ENCODE measurements at places on chromosomes 2 and 18.

DNA sequence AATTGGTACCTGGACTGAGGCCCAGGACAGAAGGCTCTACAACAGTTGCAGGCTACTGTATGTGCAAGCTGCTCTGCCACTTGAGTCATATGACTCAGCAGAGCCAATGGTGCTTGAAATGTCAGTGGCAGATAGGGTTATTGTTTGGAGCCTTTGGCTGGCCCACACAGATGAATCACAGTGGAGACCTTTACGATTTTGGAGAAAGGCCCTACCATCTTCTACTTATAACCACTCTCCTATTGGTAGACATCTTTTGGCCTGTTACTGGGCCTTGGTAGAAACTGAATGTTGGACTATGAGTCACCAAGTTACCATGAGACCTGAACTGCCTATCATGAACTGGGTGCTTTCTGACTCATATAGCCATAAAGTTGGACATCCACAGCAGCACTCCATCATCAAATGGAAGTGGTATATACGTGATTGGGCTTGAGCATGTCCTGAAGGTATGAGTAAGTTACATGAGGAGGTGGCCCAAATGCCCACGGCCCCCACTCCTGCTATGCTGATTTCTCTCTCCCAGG lies 88.9 kb upstream of the NRXN1 start:
- DNase-seq, result no peak

DNA sequence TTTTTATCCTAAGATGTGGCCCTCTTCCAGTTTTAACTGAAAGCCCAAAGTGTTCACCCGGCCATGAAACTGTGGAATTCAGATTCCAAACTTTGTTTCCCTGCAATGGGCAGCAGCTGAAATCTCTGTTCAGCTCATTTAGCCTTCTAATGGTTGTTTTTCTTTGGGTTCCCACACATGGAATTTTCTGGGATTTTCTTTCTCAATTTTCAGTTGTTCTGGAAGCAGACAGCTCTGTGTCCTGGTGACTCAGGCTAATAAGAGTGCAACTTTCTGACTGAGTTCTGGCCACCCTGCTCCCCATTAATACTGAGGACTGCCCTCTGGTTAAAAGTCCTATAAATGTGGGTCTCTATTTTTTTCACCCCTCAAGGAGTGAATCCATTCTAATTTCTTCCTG lies 78.5 kb downstream of the PMS1 start:
- no peak for DNase-seq

DNA sequence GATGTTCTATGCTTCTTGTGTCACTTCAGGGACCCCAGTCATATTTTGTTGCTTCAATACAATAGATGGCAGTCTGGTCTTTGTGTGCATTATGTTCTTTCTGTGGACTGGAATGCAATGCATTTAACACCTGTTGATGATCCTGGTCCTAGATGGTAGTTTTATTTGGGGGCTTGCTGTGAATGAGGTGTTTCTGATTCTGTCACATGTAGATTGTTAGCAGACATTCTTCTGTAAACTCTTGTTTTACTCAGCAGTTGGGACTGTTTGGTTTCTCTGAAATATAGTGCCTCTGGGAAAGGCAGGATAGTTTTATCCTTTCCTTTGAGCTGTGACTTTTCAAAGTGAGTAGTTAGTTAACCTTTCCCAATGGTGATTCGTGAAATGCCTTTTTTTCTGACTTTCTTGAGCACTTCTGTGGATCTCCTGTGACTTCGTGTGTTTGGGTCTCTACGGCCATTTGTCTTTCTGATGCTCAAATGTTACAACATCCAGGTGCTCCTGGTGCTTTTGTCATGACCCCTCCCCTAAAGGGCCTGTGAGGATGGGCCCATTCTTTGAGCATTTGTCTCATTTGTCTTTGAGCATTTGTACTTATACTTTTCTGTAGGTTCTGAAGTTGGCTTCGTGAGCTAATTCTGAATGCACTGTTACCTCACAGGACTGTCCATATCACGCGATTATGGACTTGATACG lies 20.8 kb downstream of the ADNP2 start:
- DNase-seq, result no peak

DNA sequence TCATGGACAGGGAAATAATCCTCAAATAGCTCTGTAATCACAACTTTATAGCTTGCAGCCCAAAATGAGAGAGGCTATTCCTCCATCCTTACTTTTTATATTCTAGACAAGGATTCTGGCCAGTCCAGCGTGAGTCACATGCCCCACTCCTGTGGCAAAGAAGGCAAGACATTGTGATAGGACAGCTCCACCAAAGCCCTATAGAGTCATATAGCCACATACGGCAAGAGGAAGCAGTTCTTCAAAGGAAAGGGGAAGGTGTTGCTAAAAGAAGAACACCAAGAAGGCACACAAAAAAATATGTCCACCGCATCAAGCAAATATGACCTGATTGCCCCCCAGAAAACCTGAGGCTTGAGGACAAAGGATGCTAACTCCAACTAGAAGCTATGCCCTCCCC lies 3.4 kb upstream of the GFPT1 start:
- DNase-seq, result no peak

- DNase-seq, result no peak
Measured at GRCh38 chr18:80210312-80211083, 36.8 kb downstream of the PARD6G start.

DNA sequence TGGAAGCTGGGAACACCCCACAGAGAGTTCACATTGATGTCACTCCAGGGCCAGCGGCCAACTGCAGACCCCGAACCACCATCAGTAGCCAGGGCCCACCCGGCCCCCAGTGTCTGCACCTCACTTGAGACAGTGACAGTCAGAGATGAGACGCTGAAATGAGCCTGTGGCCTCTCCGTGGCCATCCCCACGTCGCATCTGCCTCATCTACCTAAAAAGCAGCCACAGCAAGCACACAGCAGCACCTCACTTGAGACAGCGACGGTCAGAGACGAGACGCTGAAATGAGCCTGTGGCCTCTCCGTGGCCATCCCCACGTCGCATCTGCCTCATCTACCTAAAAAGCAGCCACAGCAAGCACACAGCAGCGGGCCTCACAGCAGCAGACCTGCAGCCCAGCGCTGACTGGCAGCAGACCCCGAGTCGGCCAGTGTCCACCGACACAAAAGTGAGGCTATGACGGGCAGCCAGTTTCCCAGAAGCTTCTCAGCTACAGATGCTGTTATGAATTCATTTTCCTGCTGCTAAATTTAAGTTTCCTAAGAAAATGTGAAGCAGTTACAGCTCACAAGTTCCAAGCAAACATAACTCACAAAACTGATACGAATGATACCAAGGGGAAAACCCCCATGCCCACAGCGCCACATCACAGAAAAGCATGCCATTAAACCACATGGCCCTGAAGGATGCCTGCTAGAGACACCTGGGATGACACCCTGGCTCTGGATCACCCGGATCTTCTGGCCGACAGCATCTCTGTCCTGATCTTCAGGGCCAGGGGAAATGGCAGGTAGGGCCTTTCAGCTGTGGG lies 27.7 kb downstream of the SNORC start:
- no peak for DNase-seq

DNA sequence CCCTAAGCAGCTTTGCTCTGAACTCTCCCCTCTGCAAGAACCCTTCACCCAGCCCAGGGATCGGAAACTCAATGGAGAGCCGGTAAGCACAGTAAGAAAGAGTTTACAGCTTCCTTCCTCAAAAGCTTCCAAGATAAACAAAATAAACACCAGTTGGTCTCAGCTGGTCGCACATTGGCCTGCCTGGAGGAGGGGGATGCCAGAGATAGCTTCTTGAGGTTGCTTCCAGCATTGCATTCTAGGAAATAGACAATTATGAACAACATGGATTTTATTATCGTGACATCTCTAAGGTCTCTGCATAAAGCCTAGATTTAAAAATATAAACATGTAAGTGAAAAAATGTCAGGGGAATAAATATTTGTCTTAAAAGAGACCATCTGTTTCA lies 141.5 kb upstream of the PKDCC start:
- DNase-seq, result no peak

DNA sequence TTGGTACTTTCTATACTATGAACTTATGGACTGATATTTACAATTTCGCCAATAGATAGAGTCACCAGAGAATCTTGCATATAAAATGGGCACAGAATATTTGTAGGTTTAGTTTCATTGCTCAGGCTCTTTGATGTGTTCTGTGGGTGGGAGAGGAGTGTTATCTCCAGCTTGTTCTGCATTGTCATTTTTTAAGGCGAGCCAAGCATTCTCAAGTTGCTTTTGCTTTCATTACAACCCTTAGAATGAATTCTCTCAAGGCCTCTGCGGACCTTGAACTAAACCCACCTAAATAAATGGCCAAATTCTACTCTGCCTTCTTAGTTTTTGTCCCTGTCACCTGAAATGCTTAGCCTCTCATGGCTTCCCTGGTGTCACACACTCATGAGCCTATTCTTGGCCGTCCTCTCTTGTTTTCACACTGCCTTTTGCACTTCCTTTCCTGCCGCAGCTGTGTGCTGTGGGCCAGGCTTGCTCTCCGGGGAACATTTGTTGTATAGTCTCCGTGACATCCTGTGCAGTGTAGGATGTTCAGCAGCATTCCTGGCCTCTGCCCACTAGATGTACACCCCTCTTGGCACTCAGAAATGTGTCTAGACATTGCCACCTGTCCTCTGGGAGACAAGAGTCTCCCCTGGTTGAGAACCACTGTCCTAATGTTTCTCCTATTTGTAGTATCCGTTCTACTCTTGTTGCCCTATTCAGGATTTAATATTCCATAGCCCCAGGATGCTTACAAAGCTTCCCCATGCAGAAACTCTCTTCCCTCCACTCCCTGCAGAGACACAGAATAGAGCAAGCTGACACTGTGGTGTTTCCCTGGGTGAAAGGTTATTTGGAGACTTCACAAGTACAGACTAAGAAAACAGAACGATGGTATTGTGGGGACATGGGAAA lies 255.6 kb downstream of the PTPRM start:
- DNase-seq, result no peak

- no peak for DNase-seq
Measured at GRCh38 chr2:113709022-113709421, 47.4 kb downstream of the SLC35F5 start.
